ENCODE measurements at places on chromosomes 11 and 22.

GRCh38 chr11:108115500-108116140 lies 5.7 kb upstream of the ACAT1 start:
- peak; percentile 52 for DNase-seq

GRCh38 chr11:130580372-130580771 lies 131.9 kb downstream of the ADAMTS15 start:
- no peak for DNase-seq

GRCh38 chr22:33789690-33790253 lies 130.5 kb downstream of the LARGE1 start:
- no peak for DNase-seq

DNA sequence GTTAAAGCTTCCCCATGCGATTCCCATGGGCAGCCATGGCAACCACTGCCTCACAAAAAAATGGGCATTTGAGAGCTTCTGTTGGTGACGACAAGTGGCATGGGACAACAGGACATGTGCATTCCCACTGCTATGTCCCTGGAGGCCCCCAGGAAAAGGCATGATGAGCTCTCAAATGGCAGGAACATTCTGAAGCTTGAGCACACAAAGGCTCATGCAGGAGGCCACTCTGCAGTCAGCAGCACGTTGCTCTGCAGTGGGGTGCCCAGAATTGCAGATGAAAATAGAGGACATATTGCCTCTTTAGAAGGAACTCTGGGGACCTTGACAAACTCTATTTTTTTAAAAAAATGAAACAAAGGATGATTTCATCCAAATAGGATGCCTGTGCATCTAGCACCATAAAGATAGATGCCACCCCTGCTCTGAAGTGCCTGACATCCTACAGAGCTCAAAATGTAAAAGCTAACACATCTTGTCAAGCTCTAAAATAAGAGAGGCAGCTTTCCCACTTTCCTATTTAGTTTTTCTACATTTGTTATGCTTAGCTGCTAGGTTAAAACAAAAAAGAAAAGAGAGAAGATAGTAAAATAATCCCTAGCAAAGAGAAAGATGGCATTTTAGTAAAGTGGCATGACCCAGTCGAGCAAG lies 277.6 kb upstream of the ZC3H12C start:
- no peak for DNase-seq

GRCh38 chr11:97732011-97732632 lies 1288.6 kb upstream of the CNTN5 start:
- DNase-seq: no peak

GRCh38 chr11:134581121-134581626 lies 169.1 kb upstream of the B3GAT1 start:
- no peak for DNase-seq

DNA sequence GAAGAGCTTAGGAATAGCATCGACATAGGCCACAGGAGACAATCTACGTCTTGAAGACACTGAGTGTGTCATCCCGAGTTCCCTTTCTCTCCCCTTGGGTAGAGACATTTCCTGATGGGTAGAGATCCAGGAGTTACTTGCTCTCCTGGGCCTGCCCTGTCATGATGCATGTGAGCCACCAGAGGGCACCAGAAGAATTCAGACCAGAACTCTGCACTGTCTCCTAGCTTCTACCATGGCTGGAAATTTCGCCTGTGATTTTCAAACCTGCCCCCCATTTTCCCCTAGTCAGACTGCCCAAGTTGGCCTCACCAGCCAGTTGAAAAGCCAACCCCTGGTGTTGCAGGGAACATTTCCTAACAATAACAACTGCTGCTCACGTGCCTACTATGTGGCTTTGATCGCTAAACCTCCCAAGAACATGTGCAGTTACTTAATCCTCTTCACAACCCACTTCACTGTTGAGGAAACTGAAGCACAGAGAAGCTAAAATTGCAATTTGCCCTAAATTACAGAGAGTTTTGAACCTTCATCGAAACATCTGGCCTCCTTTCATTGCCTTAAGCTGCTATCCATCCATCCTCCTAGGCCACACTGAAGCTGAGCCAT lies 47.2 kb downstream of the C11orf58 start:
- DNase-seq: no peak

GRCh38 chr11:10291801-10292638 lies 2.0 kb downstream of the SBF2 start:
- DNase-seq: no peak

GRCh38 chr11:17722000-17722643 lies 2.8 kb downstream of the MYOD1 start:
- no peak for DNase-seq

- no peak for DNase-seq
Observed at GRCh38 chr11:60512651-60513225, 2.5 kb upstream of the MS4A13 start.

DNA sequence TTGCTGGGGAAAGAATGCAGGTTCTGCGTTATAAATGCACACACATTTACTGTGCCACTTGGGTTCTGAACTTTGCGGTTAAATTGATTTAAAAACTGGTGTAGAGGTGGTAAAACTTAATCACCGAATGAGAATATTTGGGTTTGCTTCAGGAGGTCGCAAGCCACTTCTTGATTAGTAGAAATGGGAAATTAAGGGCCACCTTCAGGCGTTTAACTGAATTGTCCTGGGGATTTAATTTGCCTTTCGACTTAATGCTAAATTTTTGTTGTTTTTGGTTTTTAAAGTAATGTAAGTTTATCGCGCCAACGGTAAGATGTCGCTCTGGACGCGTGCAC lies 459 bp upstream of the NCR3LG1 start:
- no peak for DNase-seq

DNA sequence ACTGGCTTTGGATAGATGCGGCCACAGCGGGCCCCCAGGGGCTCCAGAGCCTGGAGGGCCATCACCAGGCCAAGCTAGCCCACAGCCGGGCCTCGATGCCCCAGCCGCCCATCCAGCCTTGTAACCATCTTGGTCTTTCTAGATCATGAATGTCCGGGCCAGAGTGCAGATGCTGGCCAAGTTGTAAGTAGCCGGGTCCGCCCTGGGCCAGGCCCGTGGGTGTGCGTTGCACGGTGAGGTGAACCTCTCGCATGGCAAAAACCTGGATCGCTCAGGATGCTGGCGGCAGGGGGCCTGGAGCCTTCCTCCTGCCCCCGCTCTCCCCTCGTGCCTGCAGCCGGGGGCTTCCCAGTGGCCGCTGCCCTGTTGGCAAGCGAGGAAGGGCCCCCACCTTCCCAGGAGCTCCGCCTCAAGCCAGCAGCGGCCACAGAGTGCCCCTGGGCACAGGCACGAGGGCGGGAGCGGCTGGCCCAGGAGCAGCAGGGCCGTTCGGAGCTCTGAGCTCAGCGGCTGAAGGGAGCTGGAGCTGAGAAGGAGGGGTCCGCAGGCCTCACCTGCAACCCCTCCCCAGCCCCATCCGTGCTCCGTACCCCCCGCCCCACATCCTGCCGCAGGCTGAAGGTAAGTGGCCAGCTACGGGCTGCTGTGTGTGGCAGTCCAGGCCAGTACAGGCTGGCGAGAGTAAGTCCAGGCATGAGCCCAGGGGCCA lies 10.9 kb upstream of the MRPL23 start:
- DNase-seq: no peak

GRCh38 chr11:910044-910588 lies 494 bp downstream of the CHID1 start:
- DNase-seq: no peak

- no peak for DNase-seq
Observed at GRCh38 chr11:28460348-28460747, 352.2 kb downstream of the METTL15 start.

GRCh38 chr11:71532036-71532610 lies 5.1 kb downstream of the KRTAP5-7 start:
- DNase-seq: no peak

GRCh38 chr11:6746086-6746618 lies 25.6 kb downstream of the OR2AG2 start:
- no peak for DNase-seq

DNA sequence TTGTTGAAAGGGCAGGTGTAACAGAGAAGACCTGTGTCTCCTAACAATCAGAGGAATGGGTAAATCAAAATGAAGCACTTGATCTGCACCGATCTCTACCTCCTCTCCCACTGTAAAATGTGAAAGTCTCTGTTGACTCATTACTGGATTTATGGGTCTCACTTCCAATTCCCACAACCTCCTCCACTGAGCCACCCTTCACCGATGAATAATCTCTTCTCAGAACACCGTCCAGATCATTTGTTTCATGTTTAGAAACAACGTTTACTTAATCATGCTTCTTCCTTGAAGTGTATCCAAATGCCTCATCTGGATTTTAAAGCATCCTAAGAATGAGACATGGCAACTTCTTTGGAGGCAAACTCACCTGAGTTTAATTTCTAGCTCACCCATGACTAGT lies 643.6 kb downstream of the ETS1 start:
- no peak for DNase-seq

DNA sequence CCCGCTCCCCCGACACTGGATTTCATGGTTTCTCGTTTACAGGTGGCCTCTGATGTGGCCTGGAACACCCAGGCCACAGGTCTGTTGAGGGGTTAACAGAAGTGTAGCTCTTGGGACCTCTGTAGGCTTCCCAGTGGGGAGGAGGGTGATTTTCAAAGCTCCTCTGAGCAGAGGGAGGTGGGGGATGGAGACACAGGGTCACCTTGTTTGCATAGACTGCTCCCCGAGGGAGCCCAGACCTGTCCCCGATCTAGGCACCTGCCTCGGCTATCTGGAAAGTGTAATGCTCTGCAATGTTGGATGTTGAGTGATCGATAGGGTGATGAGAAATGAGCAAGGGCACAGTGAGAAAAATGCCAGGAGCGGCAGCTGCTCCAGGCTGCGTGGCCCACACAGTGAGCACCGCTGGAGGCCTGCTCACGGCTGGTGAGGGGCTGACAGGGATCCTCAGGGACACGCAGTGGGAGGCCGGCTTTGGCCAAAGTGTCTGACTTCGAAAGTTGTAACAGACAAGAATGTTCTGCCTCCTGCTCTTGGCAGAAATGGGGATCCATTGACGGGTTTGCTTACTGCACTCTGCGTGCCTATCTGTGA lies 594.1 kb downstream of the BRD1 start:
- DNase-seq: no peak

DNA sequence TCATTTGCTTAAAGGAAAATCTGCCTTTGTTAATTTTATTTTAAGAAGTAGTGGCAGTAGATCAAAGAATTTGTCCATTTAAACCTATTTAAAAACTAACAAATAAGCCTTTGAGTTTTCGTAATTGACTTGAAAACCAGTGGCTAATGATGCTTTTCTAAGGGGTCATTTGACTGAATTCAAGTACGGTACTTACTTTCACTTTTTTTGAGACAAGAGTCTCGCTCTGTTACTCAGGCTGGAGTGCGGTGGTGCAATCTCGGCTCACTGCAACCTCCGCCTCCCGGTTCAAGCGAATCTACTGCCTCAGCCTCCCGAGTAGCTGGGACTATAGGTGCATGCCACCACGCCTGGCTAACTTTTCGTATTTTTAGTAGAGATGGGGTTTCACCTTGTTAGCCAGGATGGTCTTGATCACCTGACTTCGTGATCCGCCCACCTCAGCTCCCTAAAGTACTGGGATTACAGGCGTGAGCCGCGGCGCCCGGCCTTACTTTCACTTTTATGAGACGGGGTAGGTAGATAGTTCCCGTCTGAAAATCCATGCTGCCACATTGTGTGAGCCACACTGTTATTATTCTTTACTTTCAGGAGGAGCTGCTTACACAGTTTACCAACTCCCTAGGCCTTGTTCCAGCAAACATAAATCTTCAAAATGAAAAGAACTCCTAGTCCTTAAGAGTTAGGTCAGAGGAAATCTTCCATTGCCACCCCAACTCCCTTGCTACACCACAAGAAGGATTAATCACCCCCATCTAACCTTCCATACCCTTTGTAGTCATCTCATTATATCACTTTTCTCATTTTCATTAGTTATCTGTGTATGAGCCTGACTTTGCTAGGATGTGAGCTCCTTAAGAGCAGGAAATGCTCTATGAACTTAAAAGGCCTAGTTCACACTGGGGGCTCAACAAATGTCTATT lies 926.6 kb upstream of the CCDC90B start:
- DNase-seq: no peak

DNA sequence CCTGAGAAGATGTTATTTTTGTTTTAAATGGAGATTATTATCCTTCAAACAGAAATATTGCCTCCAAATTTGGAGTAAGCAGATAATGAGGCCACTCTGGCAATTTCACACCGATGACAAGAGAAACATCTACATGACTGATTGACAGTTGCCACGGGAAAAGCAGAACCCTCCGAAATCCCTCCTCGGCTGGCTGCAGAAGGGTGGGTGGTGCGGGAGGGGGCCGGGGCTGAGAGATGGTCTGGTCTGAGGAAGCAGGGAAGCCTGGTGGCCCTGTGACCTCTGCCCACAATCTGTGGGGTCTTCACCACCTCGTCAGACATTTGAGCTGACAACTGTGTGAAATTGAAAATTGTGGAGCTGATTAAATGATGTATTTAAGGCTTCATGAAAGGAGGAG lies 503.2 kb downstream of the MN1 start:
- no peak for DNase-seq

- no peak for DNase-seq
Observed at GRCh38 chr22:39558254-39558727, 12.3 kb upstream of the CACNA1I start.

DNA sequence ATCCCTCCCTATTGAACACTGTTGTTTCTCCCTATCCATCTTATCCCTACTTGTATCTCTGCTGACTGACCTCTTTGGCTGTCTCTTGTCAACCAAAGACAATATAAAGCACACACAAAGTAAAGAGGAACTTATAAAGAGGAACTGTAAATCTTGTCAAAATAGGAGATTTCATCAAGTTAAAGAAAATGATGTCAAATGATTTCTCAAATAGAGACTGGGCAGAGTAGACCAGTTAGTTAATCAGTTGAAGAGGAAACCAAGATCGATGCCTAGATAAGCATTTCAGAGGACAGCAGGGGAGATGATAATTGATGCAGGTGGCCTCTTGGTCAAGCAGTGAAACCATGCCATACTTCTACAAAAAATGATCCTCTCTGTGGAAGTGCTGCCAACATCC lies 22.7 kb downstream of the KCNQ1OT1 start:
- no peak for DNase-seq

DNA sequence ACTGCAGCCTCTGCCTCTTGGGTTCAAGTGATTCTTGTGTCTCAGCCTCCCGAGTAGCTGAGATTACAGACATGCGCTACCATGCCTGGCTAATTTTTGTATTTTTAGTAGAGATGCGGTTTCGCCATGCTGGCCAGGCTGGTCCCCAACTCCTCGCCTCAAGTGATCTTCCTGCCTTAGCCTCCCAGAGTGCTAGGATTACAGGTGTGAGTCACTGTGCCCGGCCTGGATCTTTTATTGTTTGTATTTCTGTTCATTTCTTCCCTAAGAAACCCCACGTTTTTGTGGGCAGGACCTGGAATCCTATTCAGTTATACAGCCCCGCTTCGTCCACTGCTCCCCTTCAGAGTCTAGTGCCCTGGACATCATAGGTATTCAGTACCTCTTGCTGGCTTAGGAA lies 28.7 kb downstream of the ZBTB16 start:
- DNase-seq: no peak

DNA sequence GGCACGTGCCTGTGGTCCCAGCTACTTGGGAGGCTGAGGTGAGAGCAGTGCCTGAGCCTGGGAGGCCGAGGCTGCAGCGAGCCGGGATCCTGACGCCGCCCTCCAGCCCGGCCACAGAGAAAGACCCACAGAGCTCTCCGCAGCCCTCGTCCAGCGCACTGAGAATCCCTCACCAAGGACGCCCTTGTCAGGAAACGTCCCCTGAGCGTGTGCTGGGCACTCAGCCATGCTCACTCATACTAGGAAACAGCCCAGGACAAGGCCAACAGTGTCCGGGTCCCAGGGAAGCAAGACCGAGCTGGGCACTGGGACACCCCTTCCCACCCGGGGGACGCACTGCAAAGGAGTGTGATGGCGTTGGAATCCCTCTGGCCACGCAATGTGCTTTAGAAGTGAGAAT lies 14.5 kb downstream of the DEAF1 start:
- no peak for DNase-seq
